ENCODE measurements at places on chromosomes 1 and 21.

DNA sequence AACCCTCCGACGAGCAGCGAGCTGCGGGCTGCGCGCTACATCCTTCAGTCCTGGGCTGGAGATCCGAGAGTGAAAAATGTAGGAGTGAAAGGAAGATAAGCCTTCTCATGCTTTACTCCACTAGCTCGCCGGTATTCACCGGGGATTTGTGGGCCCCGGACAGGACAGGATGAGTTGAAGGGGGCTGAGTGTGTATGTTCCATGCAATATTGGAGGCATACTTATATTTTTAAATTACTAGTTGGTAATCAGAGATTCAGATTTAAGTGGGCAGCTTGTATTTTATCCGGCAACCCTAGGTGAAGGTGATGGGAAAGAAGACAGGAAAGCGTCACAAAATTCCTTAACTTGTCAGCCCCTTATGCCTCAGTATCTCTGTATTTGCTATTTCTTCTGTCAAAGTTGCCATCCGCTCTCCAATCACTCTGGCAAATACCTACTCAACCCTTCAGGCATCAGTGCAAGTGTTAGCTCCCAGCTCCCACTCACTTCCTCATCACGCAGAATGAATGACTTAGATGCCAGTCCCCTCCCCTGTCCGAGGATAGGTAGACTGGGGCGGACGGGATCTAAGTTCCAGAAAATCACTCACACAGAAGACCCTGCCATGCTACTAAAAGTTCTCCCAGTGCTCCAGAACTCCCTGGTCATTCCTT is 503 bp upstream of the PIGM start:
- DNase-seq: no peak

DNA sequence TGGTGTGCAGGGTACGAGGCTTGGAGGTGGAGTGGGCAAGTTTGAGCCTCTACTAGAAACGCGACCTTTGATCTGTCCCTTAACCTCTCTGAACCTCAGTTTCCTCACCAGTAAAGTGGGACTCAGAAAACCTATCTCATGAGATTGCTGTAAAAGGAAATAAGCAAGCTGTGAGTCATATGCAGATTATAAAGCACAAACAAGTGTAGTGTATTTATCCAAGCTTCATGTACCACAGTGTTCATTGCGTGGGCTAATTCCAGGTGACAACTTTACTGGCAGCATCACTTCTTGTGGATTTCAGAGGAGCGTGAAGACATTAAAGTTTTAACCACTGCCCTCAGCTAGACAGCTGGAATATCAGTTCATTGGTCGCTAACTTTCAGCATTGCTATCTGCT is 44.4 kb downstream of the ZNF697 start:
- DNase-seq: no peak

DNA sequence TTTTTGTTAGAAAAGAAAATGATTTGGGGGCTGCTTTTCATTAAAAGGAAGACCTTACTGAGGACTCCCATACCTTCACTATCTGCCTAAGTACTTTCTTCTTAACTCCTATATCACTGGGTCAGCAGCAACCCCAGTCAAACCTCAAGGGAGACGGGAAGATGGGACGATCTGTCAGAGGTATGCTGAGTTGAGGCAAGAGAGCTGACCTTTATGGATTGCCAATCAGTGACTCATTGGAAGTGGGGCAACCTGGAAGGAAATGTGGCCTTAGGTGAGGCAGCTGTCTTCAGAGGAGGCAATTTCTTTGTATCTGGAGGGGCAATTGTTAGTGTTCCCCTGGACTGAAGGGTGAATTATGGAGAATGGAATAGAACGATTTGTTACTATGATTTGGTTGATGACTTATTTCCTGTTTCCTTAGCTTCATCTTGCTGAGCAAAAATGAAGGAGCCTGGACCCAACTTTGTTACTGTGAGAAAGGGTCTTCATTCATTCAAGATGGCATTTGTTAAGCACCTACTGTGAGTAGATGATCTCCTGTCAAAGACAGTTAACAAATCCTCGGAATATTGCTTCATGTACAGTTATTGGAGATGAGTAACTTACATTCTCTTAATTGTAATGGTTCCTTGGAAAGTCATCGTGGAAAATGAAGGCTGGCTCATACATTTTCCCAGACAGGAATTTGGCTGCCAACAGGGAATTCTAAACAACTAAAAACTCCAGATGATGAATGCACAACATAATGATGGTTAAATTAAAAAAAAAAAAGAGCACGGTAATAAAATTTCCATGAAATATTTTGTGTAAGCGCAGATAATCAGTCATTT is 134.7 kb upstream of the KCNJ15 start:
- DNase-seq: peak; percentile 35

DNA sequence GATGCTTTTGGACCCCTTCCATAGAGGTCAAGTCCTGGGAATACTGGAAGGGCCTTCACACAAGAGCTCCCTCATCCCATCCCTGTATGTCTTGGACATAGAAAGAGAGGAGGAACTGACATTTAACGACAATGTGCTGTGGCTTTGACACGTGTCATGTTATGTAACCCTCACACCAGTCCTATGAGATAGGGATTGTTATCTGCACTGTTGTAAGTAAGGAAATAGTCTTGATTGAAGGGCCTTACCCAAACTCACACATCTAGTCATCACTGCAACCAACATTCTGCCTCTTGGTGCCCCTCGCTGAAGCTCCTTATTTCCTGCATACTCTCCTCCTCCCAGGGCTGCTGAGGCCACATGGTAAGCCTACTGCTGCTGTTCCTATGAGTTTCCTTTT is 63.7 kb upstream of the ANGPTL1 start:
- no peak for DNase-seq

GRCh38 chr1:171919891-171920887 is 78.9 kb downstream of the DNM3 start:
- peak; percentile 3 for DNase-seq
